ENCODE measurements at places on chromosomes 1 and 21. TPM values are rescaled to one million over a fixed set of nuclear protein-coding genes. Genes with fewer than 3 reads are reported as not detected.

The OR2AK2 gene
- not detected for polyA plus RNA-seq

The FCRL2 gene
- polyA plus RNA-seq, result 0.90 TPM

The DENND2D gene
- 48.5 TPM for polyA plus RNA-seq

The EPS15 gene
- 15.3 TPM for polyA plus RNA-seq

The LCE3E gene
- polyA plus RNA-seq, result not detected

The KRTAP7-1 gene
- polyA plus RNA-seq, result not detected

The INTS11 gene
- polyA plus RNA-seq, result 151 TPM

The NBPF1 gene
- polyA plus RNA-seq, result 3.3 TPM

The TMOD4 gene
- polyA plus RNA-seq, result 1.2 TPM

The WNT2B gene
- polyA plus RNA-seq, result 2.9 TPM

The ARHGAP30 gene
- 2.8 TPM for polyA plus RNA-seq

The ADAMTSL4 gene
- 7.5 TPM for polyA plus RNA-seq

The SLC16A4 gene
- 2.6 TPM for polyA plus RNA-seq

The URB2 gene
- polyA plus RNA-seq, result 1.5 TPM

The CHI3L1 gene
- 28.1 TPM for polyA plus RNA-seq

The DPM3 gene
- polyA plus RNA-seq, result 220 TPM

The FAM177B gene
- polyA plus RNA-seq, result 5.9 TPM

The G0S2 gene
- polyA plus RNA-seq, result 65.5 TPM

The ODR4 gene
- 6.1 TPM for polyA plus RNA-seq

The OR6N1 gene
- polyA plus RNA-seq, result not detected

The PLEKHN1 gene
- polyA plus RNA-seq, result 13.6 TPM

The TMEM79 gene
- 2.7 TPM for polyA plus RNA-seq

The TRABD2B gene
- 0.31 TPM for polyA plus RNA-seq

The CD244 gene
- 0.15 TPM for polyA plus RNA-seq

The CAMSAP2 gene
- polyA plus RNA-seq, result 6.3 TPM

The ARID4B gene
- 9.6 TPM for polyA plus RNA-seq

The OR2L13 gene
- not detected for polyA plus RNA-seq

The NUDC gene
- polyA plus RNA-seq, result 58.6 TPM

The YARS1 gene
- 53.0 TPM for polyA plus RNA-seq

The ACTA1 gene
- polyA plus RNA-seq, result 2.7 TPM

The GPX7 gene
- polyA plus RNA-seq, result 7.0 TPM

The RNU1-1 gene
- not detected for polyA plus RNA-seq

The CRNN gene
- polyA plus RNA-seq, result not detected

The GOLT1A gene
- polyA plus RNA-seq, result 7.6 TPM

The NDC1 gene
- polyA plus RNA-seq, result 4.0 TPM

The DYNLT4 gene
- 0.50 TPM for polyA plus RNA-seq

The LCE2A gene
- polyA plus RNA-seq, result not detected

The KCNJ15 gene
- 3.5 TPM for polyA plus RNA-seq

The TFF2 gene
- 2,390 TPM for polyA plus RNA-seq

The OR2L3 gene
- not detected for polyA plus RNA-seq

The OR2L5 gene
- not detected for polyA plus RNA-seq

The DOP1B gene
- 4.1 TPM for polyA plus RNA-seq

The SMPDL3B gene
- 2.9 TPM for polyA plus RNA-seq
